H9 (cell line): ENCODE measurements at places on chromosomes 5 and 9. TPM values are rescaled to one million over a fixed set of nuclear protein-coding genes. Genes with fewer than 3 reads are reported as not detected.

NTNG2 gene
- total RNA-seq: 0.52 and 0.66 TPM in 2 replicates

PDLIM4 gene
- total RNA-seq: 7.6 and 12.2 TPM in 2 replicates

TNC gene
- 0.63 and 0.88 TPM in 2 replicates for total RNA-seq

CD180 gene
- total RNA-seq: not detected in 2 replicates
